Amniotic epithelial cell (primary cell): ENCODE measurements at places on chromosomes 11 and 22.

DNA sequence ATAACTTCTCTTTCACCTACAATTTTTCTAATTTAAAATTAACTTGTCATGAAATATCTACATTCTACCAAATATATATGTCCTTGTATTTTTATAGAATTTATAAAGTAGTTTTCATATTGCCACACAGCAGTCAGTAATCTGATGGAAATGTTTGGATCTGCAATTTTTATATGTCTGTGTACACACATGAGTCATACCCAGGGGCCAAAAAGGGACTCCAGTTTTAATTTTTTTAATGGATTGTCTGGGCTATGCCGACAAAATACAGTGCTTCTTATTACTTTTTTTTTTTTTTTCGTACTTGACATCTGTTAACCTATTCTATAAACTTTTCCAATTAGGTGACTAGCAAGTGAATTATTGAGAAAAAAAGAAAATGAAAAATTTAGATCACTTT, 6.3 kb downstream of the GUCY1A2 start:
- no peak for DNase-seq

GRCh38 chr22:24685531-24686190, 82.7 kb downstream of the GGT1 start:
- no peak for DNase-seq

DNA sequence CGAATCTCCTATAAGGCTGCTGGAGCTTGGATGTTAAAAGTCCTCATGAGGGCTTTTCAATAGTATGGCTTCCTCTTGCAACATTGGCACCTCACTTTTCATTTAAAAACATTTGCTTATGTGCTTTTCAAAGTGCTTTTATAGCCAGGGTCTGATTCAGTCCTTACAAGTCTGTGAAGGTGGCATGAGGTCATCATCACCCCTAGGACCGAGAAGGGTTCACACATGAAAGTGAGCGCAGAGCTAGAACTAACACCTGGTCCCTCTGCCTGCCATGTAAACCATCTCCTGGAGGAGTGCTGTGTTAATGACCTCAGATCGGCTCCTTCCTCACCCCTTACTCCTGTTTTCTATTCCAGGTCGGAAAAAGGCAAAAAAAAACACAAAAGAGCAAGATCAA, 12.2 kb upstream of the LMO2 start:
- no peak for DNase-seq

DNA sequence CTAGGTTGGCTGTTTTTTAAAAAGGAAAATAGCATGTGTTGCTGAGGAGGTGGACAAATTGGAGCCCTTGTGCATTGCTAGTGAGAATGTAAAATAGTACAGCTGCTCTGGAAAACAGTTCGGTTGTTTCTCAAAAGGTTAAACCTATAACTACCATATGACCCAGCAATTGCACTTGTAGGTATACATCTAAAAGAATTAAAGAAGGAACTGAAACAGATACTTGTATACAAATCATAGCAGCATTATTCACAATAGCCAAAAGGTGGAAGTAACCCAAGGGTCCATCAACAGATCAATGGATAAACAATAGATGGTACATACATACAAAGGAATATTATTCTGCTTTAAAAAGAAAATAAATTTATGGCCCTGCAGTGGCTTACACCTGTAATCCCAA, 111.4 kb downstream of the CSTPP1 start:
- DNase-seq: no peak
